ENCODE measurements at places on chromosomes 12 and 14.

DNA sequence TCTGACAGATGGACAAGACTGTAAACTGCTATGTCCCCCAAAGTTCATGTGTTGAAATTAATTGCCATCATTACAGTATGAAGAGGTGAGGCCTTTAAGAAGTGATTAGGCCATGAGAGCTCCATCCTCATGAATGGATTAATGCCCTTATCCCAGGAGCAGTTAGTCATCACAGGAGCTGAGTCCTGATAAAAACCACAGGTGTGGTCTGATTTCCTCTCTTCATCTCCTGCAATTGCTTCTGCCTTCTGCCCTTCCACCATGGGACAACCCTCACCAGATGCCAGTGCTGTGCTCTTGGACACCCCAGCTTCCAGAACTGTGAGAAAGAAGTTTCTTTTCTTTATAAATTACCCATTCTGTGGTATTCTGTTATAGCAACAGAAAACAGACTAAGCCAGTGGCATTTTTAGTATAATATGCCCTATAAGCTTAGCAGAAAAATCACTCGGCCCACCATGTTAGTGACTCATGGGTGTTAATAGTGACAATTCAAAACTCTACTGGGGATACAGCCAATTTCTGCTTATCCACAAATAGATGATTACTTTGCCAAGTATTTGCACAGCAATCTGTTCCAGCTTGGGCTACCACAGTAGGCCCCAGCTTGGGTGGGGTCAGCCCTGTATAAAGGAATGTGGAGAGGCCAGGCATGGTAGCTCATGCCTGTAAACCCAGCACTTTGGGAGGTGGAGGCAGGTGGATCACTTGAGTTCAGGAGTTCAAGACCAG, 129.0 kb upstream of the BCL2L14 start:
- DNase-seq = no peak

DNA sequence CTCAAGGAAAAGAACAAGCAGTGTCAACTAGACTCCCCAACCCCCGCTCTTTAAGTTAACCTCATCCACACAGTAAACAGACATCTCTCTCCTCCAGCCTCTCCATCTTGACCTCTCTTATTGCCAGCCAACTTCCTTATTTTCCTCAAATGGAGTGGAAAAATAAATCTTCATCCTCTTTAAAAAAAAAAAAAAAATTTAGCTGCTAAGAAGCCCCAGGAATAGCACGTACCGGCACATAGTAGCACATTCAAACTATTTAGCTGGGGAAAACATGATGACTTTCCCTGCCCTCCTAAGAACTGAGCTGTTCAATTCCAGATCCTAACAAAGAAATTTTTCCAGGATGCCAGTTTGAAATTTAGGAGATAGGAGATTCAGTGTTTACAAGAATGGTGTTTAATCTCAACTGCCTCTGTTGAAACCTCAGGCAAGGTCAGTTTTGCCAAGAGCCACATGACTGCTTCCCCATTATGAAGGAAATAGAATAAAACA, 90.8 kb downstream of the EPS8 start:
- no peak for DNase-seq

GRCh38 chr14:77485901-77486678, 12.5 kb downstream of the ISM2 start:
- no peak for DNase-seq

GRCh38 chr12:68453278-68453677, 121.1 kb upstream of the MDM1 start:
- DNase-seq = no peak

GRCh38 chr14:58571769-58572472, 65.8 kb upstream of the DACT1 start:
- DNase-seq = no peak

- DNase-seq = no peak
Measured at GRCh38 chr14:36096090-36096489, 80.4 kb downstream of the PTCSC3 start.

- DNase-seq = no peak
Measured at GRCh38 chr14:47466916-47467315, 208.5 kb downstream of the MDGA2 start.

DNA sequence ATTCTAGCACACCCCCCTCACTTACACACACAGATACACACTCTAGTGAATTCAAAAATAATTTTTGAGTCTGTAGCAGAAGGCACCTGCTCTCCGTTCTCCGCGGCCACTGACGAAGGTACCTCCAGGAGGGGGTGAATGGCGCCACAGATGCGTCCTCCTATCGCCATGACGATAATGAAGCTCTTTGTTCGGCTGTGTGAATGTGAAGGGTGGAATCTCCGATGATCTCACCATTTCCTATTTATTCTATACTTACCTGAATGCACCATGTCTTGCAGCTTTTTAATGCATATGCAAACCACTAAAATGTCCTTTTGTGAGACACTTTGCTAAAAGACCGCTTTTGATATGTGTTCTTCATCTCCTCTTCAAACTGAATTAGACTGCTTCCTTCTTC, 162.7 kb downstream of the EGLN3 start:
- no peak for DNase-seq

DNA sequence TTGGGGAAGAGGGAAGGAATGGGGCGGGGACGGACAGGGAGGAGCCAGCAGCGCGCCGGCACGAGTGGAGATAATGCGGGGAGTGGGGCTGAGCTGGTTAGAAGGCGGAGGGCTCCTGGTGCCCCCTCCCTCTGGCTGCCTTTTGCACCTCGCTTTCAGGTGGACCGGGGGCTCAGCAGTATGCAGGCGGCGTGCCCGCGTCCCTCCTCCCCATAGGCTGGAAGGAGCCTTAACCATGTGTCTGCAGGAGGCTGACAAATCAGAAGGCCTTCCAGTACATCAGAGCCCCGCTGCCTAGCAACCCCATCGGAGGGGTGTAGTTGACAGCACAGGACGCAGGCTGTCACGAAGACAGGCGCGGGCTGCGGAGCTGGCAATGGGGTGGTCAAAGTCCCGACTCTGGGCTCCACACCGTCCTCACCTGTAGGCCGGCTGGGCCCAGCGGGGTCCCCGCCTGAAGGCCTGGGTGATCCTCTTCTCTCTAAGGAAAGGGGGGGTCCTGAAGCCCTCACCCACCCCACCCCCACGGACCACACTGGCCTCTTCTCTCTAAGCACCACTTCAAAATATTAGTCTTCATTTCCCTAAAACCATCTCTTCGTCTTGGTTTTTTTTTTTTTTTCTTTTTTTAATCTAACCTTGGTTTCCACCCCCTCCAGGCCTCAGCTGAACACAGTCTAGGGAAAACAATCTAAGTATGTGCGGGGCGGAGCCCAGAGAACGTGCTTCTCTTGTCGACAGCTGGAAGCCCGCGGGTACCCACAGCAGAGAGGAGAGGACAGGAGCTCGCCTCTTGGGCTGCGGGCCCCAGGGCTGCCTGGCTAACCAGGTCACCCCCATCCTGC, 44.5 kb downstream of the KDM2B start:
- DNase-seq = no peak

DNA sequence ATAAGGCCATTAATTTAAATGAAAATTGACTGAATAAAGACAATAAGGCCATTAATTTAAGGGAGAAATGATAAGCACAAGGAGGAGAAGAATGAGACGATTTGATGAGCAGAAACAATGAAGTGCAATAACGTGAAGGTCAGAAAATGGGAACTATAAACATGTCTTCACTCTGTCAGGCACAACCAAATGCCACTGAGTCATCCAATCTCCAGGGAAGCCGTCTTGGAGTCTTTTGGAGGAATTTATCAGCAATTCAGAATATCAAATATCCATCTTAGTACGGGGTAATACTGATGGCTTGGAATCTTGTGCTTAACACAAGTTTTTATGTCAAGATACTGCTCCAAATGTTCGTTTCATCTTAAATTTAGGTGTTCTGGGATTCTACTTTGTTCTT, 159.9 kb downstream of the CAPZA3 start:
- no peak for DNase-seq

DNA sequence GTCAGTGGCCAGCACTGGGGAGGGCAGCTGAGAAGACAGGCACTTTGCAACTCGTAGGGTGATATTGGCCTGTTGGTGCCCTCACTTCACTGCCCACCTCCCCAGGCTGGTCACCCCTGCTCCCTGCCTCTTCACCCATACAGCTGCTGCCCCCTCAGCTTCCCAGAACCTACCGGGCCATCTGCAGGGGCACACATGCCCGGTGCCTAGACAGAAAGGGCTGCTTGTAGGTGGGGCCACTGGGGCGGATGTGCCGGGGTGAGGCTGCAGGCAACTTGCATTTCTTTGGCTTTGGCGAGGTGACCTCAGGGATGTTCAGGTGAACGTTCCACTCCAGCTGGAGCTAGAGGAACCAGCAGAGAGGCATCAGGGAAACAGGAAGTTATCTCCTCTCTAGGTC, 17.2 kb downstream of the FAM186B start:
- DNase-seq = no peak

GRCh38 chr12:112341046-112341825, 41.0 kb downstream of the HECTD4 start:
- no peak for DNase-seq

DNA sequence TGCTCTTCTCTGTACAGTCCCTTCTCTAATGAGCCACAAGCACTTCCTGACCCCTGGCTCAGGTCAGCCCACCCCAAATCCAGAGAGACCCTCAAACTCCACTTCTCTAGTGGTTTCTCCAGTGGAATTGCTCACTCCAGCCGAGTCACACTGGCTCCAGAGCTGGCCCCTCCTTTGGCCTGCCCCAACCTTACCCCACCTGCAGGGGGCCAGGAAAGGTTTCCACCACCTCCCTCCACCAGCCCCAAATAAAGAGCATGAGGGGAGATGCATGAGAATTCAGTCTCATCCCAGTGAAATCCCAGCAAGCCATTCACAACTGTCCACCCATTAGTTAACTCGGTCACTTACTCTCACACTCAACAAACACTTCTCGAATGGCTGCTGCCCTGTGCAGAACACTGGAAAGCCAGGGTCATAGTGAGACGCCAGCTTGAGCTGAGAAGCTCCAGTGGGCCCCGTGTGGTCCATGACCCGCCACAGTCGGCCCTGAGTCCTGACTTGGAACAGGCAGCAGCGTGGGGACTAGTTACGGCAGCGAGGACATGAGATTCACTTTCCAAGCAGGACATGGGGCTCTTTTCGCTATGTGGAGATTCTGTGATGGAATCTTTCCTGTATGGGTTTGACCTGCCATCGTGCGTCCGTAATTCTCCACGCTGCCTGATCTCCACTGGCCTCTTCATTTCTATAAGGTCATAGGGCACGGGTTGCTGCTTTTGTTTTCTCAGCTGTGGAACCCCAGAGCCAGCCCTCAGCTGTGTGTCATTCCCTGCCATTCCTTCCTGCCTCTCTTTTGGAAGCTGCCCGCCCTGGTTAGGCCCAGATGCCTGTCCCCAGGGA, 44.2 kb downstream of the SLC6A12 start:
- DNase-seq = no peak

DNA sequence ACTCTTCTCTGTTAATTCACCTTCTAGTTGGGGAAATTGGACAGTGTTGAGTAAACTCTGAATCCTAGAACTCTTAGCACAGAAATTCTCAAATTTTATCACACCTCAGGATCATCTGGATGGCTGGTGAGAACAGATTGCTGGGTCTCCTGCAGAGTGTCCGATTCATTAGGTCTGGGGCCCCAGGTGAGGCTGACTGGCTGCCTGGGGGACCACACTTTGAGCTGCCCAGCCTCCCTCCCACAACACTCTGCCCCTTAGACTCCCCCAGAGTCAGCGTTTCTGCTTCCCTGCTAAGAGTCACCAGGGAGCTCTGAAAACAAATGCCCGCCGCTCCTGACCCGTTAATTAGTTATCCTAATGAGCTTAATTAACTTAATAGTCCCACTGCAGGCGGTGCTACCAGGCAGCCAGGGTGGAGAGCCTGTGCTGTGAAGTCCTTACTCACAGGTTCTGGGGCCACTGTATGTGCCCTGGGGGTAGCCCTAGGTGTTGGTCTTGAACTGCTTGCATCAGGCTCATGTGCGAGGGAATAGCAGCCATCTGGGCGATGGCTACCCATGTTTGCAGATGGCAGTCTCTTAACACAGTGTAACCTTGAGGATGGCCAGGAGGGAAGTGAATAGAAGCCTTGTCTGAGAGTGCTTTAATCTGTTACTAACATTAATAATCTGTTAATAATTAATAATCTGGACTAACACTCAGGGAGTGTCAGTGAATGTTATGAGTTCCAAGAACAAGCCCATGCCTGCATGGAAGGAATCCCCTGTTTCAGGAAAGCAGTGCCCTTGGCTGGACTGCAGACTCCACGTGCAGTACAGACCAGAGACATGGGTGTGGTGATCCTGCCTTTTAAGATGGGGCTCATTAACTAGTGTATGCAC, 35.6 kb downstream of the AACS start:
- DNase-seq = no peak

DNA sequence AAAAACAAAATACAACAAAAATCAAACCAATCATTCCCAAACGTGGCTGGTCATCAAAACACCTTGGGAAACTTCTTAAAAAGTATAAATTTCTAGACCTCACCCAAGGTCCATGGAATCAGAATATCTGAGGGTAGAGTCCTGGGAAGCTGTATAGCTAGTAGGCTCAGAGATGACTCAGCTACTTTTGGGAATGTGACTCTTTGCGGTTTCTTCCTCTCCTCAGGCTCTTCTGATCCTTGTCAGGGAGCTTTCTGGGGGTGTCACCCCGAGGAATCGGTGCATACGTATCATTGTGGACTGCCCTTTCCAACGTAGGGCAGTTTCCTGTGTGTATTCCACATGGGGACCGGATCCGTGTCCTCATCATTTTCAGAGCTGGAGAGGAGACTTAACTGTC, 14.8 kb downstream of the JDP2 start:
- no peak for DNase-seq

DNA sequence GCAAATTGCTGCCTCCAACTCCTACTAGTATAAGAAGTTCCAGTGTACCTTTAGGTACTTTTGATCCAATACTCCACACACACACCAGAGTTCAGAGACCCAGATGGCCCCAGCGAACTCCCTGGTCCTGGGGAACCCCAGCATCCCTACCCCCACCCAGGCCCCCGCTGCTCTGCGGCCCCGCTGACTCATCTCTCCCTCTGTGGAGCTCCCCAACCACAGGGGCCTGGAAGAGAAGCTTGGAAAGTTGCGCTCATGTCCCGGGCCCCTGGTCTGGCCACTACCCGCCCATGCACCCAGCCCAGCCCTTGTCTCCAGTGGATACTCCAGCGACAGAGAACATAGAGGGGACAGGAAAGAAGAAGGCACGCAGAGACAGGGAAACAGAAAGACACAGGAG, 4.2 kb upstream of the SP7 start:
- no peak for DNase-seq

DNA sequence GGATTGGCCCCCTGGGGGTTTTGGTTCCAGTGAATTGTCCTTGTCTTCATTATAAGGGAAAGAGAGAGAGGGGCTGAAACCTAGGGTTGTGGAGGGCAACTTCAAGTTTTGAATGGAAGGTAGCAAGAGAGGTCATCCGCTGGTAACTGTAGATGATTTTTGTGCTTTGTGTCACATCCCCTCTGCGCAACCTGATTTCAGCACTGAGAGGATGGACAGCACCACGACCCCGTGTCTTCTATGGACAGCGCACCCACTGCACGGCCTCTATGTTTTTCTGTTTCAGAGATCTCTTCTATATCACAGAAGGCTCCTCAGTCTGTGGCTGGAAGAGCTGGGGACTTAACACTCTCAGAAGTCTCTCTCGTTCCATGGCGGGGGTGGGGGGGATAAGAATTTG, 127.0 kb upstream of the RPH3A start:
- DNase-seq = no peak
